ENCODE measurements at places on chromosomes 5 and 9.

GRCh38 chr9:132244582-132245455, 83.0 kb downstream of the NTNG2 start:
- peak; percentile 33 for DNase-seq

DNA sequence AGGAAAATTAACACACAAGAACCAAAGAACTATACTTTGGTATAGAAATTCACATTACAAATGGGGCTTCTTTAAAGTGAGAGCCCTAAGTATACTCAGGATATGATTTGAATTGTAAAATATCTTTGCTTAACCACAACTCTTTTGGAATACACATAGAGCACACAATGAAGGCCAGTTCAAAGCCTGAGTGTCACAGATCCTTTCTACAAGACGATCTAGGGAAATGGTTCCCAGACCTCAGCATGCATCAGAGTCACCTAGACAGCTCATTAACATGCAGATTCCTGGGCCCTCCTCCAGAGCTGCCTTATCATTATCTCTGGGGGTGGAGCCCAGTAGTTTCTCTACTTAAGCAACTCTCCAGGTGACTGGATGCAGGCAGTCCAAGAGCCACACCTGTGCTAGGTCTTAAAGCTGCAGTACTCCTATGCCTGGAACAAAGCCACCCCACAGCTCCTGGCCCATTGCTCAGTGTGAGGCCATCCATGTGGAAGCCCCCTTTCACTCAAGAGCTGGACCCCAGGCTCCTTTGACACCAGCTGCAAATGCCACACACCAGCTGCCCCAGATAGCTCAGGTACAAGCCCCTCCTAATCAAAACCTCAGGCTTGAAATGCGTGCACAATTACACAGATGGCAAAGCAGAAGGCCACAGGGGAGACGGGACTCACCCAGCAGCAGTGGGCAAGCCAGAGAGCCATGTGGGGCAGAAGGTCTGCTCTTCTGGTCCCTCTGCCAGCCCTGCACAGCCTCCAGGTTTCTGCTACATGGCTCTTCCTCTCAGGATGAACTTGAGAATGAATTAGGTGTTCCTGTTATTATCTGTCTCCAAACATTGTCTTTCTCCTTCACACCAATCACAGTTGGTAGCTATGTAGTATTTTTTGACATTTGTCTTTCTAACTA, 106.1 kb downstream of the SH3TC2 start:
- DNase-seq, result no peak

DNA sequence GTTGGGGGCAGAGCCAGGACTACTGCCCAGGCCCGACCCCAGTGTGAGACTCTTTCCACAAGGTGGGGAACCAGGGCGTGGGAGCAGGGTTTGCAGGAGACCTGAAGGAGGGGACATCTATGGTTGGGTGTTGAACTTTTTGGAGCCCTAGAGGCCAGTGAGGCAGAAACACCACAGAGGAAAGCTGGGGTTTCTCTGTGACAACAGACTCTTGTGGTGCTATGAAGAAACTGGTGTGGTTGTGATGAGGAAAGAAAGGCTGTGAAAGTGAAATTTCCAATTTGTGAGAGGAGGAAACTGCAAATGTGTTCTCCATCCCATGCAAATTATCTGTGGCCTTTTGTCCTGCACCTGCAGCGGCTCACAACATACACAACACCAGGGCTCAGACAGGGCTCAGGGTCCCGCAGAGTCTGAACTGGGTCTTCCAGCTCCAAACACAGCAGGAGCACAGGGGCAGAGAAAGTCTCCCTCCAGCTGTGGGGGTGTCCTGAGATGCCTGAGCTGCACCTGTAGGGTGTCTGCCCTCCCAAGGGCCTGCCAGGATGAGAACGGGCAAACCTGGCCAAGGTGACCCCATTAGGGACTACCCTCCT, 51.4 kb upstream of the GRHPR start:
- no peak for DNase-seq

DNA sequence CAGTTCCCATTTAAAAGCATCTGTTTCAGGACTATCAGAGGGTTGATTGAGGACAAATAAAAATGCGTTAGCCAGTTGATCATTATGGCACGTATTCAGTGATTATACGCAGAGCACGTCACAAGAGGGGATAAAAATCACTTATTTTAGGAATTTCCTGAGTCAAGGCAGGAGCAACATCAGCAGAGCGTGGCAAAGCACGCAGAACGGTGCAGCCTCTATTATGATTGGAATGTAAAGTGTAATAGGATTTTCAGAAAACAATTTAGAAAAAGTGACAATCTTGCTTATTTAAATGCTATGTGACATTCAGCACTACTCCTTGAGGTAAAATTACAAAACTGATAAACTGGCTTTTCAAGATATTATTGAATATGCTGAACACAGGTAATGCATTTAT, 413.6 kb upstream of the DAP start:
- DNase-seq, result no peak

DNA sequence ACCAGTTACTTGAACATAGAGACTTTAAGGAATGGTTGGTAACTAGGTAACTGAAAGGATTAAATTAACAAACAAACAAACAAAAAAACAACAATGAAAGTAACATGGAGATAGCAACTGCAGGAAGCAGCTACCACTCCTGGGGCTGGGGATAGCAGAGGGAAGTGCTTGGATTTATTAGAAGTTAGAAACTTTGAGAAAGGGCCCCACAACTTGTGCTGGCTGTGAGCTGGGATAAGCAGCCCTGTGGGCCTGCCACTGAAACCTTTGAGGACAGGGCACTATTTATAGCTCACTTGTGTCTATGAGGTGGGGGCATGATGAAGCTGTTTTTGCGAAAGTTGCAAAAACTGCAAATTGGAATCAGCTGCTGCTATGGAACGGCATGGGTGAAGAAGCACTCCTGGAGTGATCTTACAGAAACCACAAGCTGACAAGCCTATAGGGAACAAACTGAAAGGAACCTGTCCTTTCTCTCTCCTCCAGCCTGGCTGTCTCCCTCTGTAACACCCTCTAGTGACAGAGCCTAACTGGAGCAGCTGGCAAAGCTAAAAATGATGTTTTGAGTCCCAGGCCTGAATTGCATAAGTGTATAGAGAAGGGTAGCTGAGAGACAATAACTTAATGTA, 91.4 kb upstream of the RANBP6 start:
- DNase-seq, result peak; percentile 65

GRCh38 chr5:166165596-166165995, 2125.8 kb upstream of the WWC1 start:
- DNase-seq, result peak; percentile 0

DNA sequence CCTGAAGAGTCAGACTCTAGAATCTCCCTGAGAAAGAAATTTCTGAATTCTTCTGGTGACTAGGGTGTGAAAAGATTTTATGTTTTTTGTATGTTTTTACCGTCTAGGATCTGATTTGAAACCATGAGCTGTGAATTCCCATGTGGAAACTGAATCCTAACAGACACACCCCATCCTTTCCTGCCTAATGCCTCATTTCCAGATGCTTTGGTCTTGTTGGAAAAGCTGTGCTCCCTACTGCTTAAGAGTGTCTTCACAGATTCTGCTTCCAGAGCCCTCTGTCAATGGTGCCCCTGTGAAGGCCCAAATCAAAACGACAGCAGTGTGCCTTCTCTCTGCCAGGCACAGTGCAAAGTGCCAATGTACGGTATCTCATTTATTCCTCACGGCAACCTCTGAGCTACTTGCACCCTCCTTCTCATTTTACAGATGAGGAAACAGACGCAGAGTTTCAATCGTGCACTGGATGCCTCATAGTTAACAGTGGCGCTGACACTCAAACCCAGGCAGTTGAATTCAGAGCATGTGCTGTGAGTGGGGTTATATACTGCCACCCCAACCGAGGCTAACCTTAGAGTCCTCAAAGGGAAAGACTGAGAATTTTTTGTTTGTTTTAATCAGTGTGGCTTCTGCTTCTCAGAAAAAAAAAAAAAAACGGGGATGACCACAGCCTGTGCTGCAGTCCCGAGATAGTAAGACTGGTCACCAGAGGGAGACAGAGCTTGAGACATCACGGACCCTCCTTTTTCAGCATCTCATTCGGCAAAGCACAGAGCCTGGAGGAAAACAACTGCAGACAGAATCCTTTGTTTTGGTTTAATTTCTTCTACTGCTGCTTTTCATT, 188.4 kb downstream of the SNCAIP start:
- DNase-seq, result peak; percentile 73

DNA sequence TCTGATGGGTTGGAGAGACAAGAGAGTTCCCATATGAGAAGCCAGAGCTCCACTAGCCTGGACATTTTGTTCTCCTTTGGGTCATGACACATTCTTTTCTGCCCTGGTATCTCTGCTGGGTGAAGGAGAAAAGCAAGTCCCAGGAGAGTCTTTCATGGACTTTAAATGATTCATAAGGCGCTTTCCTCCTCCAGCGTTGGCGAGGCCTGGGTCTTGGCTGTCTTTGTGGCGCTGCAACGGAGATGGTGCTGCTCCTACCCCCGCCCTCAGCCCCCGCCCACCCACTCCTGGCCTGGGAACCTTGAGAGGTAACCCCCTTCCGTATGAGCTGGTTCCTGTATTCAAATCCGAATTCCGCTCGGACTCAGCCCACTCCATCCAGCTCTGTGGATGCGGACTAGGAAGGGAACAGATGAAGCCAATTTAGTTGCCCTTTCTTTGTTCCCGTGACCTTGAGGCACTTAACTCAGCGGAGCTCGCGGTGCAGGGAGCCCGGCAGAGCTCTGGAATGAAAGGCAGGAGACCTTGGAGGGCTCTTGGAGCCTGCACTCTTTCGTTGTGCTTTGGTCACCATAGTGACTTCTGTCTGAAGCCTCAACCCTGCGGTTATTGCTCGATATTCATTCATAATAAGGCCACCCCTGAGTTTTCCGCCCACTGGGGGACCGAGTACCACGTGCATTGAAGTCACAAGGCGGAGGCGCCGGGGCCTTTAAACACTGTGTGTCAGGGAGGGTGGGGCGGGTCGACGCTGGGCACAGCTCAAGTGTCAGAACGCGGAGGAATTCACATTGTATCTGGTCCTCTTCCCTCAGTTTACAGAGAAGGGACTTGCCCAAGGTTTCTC, 14.0 kb upstream of the PWWP2A start:
- DNase-seq, result peak; percentile 55

- DNase-seq, result peak; percentile 81
Measured at GRCh38 chr5:157476702-157477408, 16.8 kb downstream of the NIPAL4 start.

DNA sequence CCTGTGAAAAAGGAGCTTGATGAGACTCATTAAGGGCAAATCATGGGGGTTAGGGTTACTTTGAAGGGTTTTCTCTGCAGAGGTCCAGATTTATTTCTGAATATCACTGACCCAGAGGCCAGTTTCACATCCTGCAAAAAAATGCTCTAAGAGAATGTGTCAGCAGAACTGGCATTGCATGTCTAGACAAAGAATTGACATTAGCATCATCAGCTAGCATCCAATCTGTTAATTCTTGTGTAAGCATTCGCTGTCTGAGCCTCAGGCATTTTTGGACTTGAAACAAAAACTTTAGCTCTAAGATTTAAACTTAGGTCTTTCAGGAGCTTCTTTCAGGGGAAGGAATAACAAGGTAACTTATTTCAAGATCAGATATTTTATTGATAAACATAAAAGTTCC, 187.9 kb upstream of the ELL2 start:
- peak; percentile 17 for DNase-seq

GRCh38 chr5:98179791-98180755, 593.4 kb upstream of the RGMB start:
- DNase-seq, result peak; percentile 7

DNA sequence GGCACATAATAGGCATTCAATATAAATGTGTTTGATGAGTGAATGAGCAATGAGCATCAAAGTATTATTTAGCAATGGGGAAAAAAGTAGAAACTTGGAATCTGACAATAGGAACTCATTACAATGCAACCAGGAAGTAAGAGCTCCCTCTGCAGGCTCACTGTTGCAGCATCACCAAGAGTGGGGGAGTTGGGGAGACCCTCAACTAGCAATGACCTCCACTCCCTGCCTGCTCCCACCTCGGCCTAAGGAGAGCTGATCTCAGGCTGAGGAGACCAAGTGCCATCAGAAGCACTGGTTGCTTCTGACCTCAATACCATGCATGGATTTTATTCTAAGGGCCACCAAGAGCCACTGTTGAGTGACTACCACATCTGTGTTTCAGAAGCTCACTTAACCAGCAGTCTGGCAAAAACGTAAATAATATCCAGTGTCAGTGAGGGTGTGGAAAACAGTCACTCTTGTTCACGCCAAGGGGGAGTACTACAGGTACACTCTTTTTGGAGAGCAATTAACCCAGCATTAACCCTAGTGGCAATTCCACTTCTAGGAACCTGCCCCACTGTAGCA, 8.0 kb downstream of the VDAC1 start:
- DNase-seq, result no peak

All from fibroblast of pulmonary artery (primary cell).